ENCODE measurements at places on chromosomes 11 and 22.
A peak's percentile ranks its signal among the peaks of the same experiment; 100 is the strongest.

DNA sequence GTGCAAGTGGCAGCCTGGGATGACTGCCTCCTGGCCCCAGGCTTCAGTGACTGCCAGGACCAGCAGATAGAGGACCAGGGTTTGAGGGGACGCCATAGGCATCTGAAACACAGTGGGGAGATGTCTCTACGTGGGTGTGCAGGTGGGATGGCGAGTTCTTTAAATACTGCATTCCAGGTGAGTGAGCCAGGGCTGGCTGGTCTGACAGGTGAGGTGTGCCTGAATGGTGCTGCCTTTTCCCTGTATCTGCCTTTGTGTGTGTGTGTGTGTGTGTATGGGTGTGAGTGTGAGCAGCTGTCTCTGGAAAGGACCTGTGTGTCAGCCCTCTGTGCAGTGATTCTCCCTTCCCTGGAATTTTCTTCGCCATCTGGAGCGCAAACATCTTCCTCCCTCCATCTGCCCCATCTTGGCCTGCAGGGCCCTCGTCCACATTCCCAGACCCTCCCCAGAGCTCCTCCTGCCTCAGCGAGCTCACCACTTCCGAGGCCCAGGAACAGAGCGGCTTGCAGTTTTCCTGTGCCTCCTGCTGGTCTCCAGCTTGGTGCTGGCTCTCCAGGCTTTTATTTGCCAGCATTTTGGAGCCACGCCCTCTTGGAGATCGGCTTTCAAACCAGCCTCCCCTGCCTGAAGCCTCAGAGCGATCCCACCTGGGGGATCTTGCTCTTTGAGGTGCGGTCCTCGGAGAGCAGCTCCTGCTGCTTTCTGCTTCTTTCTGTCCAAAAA is at the start of gene GPHA2:
GPHA2 (minus strand) TSS at position 535 of the 723 bp plus-strand sequence; CDS start at position 102, 433 bp downstream.
- no peak for DNase-seq

DNA sequence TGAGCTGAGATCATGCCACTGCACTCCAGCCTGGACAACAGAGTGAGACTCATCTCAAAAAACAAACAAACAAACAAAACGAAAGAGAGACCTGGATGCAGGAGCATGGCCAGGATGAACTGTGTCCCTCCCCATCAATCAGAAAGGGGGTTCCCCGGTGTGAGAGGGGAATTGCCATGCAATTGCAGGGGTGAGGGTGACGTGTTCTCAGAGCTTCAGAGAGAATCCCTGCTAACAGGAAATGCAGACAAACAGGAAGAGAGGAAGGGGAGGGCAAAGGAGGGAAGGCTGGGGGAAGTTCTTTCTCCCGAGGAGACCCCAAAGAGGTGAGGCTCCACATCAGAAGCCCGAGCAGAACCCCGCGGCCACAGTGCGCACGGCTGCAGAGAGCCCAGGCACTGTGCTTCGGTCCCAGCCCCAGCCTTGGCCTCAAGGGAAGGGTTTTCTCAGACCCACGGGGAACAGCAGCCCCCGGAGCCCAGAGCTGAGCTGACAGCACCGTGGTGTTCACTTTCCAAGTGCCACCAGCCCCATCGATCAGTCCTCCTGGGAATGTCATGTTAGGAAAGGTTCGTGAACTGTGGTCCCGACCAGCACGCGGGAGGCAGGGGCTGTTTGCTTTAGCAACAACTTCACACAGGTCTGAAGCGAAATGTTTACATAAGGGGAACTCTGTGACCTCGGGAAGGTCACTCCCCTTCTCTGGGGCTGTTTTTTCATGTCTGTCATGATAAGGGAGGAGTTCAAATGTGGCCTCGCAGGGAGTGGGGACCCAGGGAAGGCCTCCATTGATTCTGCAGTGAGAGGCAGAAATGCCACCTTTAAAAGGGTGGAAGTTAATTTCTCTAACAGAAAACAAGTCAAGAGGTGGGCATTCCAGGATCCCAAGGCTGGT is 108.0 kb upstream of the ANO1 start:
- no peak for DNase-seq

GRCh38 chr11:42598341-42598740 is 713.5 kb upstream of the API5 start:
- DNase-seq = no peak

- DNase-seq = no peak
These were observed 253.7 kb upstream of the CHORDC1 start for GRCh38 chr11:90476442-90477007.

DNA sequence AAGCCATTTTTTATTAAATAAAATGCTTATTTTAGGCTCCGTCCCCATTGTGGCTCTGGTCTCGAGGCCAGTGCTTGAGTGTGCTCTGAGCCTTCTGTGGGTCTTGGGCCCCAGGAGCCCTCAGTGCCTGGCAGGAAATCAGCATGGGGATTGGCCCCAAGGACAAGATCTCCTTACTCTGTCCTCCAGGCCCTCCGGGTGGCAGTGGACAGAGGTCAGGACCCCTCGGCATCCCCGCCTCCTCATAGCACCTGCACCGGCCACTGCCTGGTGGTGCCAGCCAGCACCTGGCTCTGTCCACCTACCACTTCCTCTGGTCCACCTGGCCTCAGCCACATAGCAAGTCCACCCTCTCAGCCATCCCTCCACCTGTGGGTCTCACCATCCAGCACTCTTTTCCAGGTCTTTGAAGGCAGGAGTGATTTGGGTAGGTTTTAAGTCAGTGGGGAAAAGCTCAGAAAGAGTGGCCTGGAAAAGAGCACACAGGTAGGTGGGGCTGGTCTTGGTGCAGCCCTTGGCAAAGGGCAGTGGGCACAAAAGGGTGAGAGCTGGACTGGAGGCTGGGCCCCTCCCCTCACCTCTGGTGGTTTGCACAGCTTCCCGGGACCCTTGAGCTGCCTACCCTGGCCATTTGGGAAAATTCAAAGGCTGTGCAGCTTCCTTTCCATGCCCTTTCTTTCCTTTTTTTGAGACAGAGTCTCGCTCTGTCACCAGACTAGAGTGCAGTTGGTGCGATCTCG is 3.5 kb downstream of the CLDN5 start:
- DNase-seq = no peak

DNA sequence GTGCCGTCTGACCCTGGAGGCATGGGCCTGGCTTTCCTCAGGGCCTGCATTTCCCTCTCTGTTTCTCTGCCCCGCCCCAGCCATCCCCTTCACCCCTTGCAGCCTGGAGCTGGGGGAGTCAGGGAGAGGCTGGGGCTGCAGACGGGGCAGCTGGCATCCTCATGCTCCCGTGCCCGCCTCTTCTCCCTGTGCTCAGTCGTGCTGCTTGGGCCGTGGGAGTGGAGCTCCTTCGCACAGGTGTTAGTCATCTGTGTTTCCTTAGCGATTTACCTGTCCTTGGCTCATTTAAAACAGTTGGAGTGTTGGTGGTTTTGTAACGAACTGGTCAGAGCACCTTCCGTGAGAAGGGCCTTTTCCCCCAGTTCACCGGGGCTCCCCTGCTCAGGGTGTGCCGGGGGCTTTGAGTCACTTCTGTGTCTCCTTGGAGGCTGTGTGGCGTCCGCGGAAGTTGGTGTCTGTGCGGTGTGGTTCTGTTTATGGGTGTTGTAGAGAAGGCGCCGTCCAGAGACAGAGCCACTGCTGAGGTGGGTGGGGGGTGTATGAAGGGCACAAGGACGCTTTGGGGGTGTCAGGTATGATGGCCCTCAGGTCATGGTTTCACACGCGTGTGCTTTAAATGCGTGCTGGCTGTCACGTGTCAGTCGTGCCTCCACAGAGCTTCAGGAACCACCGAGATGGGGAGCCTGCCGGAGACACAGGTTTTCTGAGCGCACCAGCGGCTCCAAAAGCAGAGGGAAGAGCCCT is 19.5 kb downstream of the BRSK2 start:
- peak; percentile 39 for DNase-seq

- no peak for DNase-seq
These were observed 8.2 kb downstream of the CFL1 start for GRCh38 chr11:65849771-65850216.

GRCh38 chr11:58047818-58048217 is 17.1 kb downstream of the OR6Q1 start:
- DNase-seq = no peak

DNA sequence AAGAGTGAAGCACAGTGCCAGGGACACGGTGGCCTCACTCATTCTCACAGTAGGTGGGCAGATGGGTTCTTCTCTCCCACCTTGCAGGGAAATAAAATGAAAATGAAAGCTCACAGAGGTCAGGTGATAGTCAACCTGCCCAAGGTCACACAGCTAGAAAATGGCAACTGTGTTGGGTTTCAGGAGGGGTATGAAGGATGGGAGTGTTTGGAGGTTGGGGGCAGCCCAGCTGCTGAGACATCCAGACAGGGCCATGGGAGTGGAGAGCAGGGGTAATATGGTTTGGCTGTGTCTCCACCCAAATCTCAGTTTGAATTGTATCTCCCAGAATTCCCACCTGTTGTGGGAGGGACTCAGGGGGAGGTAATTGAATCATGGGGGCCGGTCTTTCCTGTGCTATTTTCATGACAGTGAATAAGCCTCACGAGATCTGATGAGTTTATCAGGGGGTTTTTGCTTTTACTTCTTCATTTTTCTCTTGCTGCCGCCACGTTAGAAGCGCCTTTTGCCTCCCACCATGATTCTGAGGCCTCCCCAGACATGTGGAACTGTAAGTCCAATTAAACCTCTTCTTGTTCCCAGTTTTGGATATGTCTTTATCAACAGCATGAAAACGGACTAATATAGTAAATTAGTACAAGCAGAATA is 247.0 kb downstream of the TENM4 start:
- no peak for DNase-seq

- DNase-seq = no peak
These were observed 37.0 kb downstream of the ARHGAP1 start for GRCh38 chr11:46663277-46663940.

DNA sequence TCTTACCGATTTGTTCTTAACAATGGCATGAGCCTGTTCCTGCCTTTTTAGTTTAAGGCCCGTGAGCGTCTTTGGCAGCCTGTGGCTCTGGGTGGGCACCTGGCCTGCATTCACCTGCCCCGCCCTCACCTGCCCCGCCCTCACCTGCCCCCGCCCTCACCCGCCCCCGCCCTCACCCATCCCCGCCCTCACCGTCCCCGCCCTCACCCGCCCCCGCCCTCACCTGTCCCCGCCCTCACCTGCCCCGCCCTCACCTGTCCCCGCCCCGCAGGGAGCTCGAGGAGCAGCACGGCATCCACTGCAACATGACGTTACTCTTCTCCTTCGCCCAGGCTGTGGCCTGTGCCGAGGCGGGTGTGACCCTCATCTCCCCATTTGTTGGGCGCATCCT is 14.2 kb downstream of the GATD1 start:
- DNase-seq = no peak

GRCh38 chr11:78822931-78823423 is 248.3 kb upstream of the NARS2 start:
- no peak for DNase-seq

GRCh38 chr11:7591987-7592386 is 78.2 kb downstream of the PPFIBP2 start:
- DNase-seq = no peak

DNA sequence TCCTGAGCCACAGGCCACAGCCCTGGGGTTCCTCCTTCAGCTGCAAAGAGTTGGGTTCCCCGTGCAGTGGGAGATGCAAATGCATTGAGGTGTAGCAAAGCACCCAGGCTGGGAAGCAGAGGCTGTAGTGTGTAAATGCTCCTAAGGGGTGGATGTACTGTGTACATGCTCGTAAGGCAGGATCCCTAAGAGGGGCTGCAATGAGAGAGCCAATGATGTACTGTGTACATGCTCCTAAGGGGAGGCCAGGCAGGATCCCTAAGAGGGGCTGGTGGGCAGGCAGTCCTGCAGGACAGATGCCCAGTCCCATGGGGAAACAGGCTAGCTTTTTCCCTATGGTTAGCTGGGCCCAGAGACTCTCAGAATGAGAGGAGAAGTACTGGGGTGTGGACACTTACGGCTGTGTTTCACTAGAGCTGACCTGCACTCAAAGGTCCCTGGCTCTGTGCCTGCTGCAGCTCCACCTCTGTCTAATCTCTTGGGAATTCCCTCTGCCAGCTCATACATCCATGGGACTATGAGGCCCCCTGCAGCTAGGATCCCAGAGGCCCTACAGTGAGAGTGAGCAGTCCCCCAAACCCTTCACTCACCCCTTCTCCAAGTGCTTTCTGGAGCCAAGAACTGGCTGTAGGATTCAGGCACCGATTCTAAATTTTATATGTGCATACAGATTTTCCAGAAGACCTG is 261.9 kb upstream of the LUZP2 start:
- DNase-seq = no peak

GRCh38 chr22:42066937-42067336 is 3.7 kb downstream of the NAGA start:
- no peak for DNase-seq

GRCh38 chr11:6438979-6439571 is 1.7 kb downstream of the HPX start:
- DNase-seq = peak; percentile 62

GRCh38 chr11:88553204-88553603 is 215.7 kb upstream of the CTSC start:
- DNase-seq = no peak

- DNase-seq = no peak
These were observed 26.2 kb downstream of the UBASH3B start for GRCh38 chr11:122681735-122682134.

GRCh38 chr11:44066732-44067141 is 667 bp downstream of the ACCS start:
- DNase-seq = peak; percentile 26

- DNase-seq = no peak
These were observed 319.0 kb downstream of the DDX10 start for GRCh38 chr11:108983636-108984420.

DNA sequence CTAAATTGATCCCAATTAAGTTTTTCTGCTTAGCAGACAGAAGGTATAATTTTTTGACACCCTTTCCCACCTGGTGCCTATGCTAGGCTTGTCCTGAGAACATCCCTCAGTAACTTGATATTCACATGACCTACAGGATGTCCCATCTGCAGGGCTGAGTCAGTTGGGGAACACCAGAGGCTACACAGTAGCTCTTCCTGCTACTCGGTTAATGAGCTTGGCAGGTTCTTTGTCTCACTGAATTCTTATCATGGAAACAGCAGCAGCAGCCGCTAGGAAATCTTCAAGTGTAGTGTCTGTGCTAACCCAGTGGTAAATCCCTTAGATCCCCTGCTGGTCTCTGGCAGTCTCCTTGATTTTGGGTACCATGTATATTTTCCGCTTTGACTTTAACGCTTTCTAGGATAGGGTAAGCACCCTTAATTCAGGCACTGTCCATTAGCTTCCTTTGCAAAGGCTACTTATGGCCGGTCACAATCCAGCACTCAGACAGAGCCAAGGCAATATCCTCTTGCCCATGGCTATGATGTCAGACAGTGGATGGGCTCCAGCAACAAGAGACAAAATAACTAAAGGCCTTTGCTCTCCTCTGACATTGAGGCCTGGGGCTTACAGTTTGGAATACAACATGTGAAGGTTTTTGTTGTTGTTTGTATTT is 8.5 kb downstream of the MRPL16 start:
- no peak for DNase-seq

DNA sequence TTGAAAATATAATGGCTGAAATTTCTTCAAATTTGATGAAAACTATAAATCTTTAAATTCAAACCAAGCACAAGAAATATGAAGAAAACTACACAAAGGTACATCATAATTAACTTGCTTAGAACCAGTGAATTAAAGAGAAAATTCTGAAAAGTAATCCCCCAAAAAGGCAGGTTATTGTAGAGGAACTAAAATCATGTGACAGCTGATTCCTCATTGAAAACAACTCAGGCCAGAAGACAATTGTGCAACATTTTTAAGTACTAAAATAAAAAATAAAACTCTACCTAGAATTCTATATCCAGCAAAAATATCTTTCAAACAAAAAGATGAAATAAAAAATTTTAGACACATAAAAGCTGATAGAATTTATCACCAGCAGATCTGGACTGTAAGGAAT is 90.3 kb downstream of the SOX6 start:
- no peak for DNase-seq
